ENCODE measurements at places on chromosomes 11 and 22. TPM values are rescaled to one million over a fixed set of nuclear protein-coding genes. Genes with fewer than 3 reads are reported as not detected.
A peak's percentile ranks its signal among the peaks of the same experiment; 100 is the strongest.

- DNase-seq = no peak
These were observed 21.5 kb downstream of the OR56B4 start for GRCh38 chr11:6129011-6129410.

GRCh38 chr11:69230856-69231425 is 63.0 kb upstream of the MYEOV start:
- no peak for DNase-seq

DNA sequence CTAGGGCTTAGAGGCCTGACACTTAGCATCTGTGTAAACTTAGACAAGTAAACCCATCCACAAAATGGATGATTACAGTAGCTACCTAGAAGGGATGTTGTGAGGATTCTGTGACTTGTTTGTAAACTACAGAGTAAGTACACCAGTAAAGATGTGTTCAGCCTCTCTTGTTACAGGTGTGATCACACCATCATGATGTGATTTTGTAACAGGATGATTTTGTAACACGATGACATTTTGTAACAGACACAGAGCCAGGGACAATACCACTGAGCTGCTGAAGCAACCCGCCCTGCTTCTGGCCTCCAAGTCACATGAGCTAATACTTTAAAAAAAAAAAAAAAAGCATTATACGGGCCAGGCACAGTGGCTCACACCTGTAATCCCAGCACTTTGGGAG is 17.0 kb downstream of the FADD start:
- no peak for DNase-seq

GRCh38 chr11:76382209-76382608 is 1.1 kb downstream of the GVQW3 start:
- DNase-seq = no peak

DNA sequence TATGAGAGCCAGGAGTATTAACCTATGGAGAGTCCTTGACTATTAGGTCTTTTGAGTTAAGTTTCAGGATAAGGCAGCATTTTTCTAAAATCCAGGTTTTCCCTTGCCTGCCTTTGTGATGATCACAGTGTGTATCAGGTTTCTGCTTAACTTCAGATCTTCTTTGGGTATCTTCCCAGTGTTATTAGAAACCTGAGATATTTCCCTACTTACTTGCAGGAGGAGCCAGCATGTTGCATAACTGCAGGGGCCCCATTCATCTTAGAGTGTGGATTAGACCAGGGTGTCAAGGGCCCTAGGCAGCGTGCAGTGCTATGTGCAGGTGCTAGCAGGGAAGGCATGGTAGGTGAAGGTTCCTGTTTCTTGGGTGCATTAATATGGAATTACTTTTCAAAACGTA is 69.5 kb downstream of the ZNRF3 start:
- no peak for DNase-seq

DNA sequence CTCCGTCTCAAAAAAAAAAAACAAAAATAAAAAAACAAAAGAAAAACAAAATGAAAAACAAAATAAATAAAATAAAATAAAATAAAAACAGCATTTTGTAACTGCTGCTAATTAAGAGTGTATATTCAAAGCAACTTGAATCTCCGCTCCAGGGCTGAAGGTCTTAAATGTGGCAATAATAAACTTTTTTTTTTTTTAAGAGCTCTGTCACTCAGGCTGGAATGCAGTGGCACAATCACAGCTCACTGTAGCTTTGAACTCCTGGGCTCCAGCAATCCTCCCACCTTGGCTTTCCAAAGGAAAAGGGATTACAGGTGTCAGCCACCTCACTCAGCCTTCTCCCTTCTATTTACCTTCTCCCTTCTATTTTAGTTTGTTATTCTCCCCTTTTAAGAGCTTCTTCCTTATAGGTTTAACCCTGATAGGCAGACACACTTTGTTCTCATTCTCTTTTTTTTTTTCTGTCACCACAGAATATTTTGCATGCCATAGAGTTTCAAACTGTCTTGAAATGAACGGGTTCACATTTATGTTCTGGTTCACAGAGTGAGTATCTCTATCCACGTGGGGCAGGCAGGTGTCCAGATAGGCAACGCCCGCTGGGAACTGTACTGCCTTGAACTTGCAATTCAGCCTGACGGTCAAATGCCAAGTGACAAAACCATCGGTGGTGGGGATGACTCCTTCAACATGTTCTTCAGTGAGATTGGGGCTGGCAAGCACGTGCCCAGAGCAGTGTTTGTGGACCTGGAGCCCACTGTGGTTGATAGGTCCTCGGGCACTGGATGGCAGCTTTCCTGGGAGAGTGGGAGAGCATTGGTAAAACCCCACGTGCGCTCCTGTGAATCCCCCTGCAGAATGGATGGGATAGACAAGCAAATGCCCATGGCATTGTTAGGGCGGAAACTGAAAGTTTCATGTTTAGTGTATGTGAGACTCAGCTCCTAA is 19.4 kb downstream of the LRRC74B start:
- no peak for DNase-seq

DNA sequence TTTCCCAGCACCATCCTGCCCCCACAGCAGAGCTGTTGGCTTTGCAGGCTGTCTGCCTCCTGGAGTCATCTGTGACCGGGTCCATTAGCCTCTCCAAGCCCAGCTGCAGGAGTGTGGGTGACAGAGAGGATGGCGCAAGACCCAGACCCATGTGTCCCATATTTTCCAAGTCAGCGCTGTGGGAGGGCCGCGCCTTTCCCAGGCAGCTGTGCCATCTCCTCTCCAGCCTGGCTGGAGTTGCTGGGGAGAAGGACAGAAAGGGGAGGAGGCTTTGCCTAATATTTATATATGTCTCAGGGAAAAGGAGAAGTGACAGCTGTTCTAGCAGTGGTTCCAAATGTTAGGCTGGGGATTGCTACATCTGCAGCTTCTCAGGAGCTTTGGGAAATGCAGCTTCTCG is 15.7 kb downstream of the DTX4 start:
- no peak for DNase-seq

DNA sequence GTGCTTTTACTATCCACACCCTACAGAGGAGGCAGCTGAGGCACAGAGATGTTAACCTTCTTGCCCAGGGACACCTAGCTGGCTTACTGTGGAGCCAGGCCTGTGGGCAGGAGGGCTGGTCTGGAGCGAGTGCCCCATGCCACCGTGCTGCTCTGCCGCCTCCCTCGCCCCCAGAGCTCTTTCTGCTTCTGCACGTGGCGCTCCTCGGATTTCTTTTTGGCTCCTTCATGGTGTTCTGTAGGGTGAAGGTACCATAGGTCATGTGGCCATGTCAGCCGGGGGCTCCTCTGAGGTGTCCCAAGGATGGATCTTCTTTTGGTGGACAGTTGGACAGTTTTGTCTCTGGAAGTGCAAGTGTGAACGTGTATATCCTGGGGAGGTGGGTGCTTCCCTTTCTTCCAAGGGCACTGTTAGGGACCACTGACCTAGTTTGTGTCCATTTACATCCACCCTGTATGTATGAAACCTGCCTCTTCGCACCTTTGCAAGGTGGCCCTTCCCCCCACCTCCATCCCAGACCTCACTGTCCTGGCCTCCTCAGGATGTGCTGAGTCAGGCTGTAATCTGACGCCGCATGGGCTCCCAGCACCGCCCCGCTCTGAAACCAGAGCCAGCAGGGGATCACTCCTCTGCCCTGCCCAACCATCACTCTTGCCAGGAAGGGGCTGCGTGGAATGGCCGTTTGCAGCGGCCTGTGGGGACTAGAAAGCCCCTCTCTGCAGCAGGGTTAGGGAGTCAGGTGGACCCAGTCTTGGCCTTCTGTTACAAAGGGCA is 31.7 kb downstream of the POLR3H start:
- DNase-seq = peak; percentile 29

DNA sequence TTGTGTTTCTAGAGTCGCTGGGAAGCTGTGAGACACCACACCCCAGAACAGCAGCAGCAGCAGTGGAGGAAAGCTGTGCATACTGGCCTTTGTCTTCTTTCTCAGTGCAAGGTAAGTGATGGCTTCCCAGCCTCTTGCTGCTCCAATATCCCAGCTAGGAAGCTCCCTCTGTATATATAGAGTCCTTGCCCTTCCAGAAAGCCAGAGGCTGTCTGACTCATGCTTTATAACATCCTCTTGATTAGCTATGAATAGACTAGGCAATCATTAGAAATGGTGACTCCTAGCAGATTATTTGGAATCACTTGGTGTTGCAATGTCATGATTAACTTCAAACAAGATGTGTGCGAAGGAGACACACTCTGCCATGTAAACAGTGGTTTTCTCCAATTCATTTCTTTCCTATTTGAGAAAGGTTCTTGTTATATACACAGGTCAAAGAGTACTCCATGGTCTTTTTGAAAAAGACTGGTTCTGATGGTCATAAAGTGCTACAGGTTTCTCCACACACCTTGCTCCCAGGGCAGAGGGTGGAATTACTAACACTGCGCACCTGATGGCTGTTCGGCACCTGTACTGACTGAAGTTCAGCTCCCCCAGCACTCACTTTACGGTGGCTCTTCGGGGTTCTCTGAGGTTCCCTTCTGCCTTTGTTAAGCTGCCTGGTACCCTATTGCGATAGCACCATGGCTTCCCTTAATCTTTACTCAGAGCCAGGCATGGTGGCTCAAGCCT is at the start of gene MMP1:
MMP1 (minus strand) TSS at position 149 of the 735 bp plus-strand sequence; CDS start at position 81, 68 bp downstream.
- no peak for DNase-seq

- no peak for DNase-seq
These were observed 38.6 kb upstream of the MMP13 start for GRCh38 chr11:102994105-102994504.

- DNase-seq = no peak
These were observed 5.8 kb upstream of the RCOR2 start for GRCh38 chr11:63922673-63923192.

DNA sequence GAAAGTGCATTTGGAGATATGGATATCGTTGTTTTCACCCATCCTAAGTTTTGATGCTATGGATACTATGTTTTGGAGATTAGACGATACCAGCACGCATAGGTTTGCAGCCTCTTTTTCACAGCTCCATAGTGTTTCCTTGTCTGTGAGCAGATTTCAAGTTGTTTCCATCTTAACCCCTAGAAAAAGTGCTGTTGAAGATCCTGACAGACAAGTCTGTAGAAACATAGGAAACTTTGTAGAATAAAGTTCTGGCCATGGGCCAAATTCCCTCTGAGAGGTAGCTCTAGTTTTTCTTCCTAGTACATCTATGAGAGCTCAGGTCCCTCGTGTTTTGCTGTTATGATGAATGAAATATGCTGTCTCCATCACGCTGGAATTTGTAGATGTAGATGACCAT is 32.4 kb downstream of the ST3GAL4 start:
- no peak for DNase-seq

DNA sequence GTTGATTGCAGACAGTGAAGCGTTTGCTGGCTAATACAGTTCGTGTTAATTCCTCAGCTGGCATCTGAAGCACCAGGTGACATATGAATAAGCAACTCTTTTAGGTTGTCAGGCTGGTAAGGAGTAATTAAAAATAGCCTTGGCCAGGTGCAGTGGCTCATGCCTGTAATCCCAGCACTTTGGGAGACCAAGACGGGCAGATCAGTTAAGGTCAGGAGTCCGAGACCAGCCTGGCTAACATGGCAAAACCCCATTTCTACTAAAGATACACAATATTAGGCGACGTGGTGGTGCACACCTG is 74.9 kb downstream of the CECR2 start:
- DNase-seq = no peak

DNA sequence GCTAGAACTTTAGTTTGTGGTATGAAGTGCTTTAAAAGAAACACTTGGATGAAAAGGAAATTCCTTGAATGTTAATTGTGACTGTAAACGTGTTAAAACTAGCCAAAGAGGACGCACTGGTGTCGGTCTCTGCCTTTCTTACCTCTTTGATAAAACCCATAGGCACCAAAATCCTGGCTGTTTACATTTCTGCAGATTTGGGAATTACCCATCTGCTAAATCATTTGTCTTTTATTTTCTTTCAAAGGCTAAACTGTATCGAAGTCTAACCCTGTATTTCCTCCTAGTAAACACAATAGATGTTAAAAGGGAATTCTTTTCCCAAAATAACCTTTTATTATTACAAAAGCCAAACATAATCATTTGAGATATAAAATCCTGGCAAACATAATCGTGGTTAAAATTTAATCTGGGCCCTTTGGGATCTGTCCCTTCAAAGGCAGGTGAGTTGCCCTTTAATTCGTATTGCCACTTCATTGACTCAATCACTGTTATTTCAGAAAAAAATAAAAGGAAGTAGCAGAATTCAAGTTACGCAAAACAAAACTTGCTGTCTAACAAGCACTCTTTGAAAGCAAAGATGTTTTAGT is 2.4 kb downstream of the RASSF10 start:
- no peak for DNase-seq

DNA sequence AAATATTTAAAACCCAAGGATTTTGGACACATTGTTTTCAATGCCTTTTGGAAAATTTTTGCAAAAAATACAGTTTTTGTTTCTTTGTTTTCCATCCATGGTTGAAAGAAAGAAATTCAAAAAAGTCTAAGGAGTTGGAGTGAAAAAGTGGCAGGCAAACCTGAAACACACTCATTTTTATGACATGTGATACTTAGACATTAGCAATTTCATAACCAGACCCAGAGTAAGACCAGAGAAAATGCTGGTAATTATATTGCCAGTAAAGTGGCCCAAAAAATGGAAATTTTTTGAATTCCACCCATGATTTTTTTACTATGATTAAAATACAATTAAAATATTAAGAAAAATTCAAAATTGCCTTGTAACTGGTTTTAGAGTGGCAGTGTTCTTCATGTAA is 128.2 kb downstream of the SLC17A6 start:
- no peak for DNase-seq

GRCh38 chr22:50299785-50300619 is 7.4 kb downstream of the PLXNB2 start:
- no peak for DNase-seq

DNA sequence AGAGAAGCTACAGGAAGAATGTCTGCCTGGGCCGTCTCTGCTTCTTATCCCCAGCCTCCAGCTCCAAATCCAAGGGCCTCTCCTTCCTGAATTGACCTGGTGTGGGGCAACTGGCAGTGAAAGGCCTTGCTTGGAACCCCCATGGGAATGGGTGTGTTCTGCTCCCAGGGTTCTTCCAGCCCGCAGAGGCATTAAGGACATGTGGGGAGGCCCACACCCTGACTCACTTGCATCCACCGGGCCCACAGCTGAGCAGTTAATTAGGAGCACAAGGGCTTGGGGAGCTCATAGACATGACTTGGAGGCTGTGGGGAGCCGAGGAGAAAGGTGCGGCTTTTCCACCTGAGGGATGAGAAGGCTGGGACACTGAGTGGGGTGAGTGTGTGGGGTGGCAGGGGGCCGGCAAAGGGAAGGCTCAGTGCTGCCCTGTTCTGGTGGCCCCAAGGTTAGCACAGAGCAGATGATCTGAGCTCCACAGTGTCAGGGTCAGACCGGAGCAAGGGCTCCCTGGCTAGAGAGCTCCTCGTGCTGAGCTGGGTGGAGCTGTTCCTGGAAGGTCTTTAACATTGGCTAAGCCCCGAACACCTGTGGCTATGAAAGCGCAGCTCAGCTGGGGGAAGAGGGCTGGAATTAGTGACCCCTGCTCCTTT is 64.5 kb upstream of the NECTIN1 start:
- DNase-seq = no peak

GRCh38 chr11:134261626-134262488 is 8.5 kb downstream of the ACAD8 start:
- DNase-seq = peak; percentile 20

GRCh38 chr11:59770319-59770718 is 15.1 kb downstream of the STX3 start:
- DNase-seq = no peak

The FLRT1 gene
- 0.02 TPM for total RNA-seq

The FAM83F gene
- not detected for total RNA-seq

The TH gene
- not detected for total RNA-seq

The NCF4 gene
- total RNA-seq = not detected

The PHOX2A gene
- total RNA-seq = not detected

The CCDC157 gene
- total RNA-seq = 1.6 TPM

The MFRP gene
- not detected for total RNA-seq

The CTSF gene
- not detected for total RNA-seq

The GDPD4 gene
- total RNA-seq = not detected

The MMP11 gene
- 8.9 TPM for total RNA-seq

The RFPL1 gene
- not detected for total RNA-seq

The FAM118B gene
- total RNA-seq = 30.9 TPM

The AASDHPPT gene
- 43.7 TPM for total RNA-seq

The SUSD2 gene
- total RNA-seq = 0.94 TPM

Measured in HepG2 (cell line).